ENCODE measurements at places on chromosomes 2 and 18.
A peak's percentile ranks its signal among the peaks of the same experiment; 100 is the strongest.

DNA sequence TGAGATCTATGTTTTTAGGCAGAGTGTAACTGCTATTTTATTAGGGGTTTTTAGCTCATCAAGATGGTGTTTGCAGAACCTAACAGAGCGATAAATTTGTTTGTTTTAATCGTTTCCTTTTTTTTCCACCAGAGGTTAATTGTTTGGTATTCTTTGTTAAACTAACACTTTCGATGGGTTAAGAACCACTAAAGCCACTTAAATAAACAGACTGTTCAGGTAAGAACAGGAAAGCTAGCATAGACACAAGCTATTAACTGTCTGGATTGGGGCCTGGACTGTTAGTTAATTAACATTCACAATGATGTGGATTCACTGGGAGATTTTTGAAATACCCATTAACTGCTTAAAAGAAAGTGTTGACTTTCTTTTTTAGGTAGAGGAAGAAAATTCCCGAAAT lies 209.0 kb upstream of the COPS8 start:
- DNase-seq, result no peak

GRCh38 chr2:171323971-171324528 lies 109.7 kb downstream of the METTL8 start:
- DNase-seq, result peak; percentile 66

DNA sequence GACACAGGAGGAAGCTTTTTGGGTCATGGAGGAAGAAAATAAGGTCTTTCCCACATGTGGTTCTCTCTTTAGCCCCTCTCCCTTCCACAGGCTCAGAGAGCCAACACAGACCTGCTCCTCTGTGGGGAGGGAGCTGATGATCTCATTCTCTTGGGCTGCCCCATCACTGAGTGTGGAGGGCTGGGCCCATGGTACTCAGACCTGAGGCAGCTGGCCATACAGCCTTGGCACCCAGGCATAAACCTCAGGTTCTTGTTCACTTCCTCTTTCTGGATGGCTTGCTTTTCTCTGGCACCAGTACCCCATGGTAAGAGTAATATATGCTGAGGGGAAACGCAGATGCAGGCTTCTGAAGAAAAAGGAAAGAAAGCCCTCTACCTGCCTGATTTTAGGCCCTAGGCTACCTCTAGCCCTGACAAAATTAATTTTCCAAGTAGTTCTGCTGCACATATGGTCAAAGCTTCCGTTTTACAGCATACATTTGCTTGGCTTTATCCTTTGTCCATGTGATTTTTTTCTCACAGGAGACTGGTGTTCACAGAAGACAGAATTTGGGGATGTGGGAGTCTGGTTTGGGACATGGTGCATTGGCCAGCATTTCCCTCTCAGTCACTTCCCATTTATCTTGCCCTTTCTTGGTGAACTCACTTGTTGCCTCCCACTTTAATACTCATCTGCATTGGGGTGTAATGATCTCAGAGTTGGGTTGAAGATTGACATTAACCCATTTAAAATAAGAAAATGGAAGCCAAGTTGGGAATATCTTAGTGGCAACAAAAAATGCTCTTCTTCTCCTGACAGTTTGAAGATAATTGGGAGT lies 11.1 kb downstream of the DHRS9 start:
- DNase-seq, result peak; percentile 51

- no peak for DNase-seq
Observed at GRCh38 chr18:47422524-47422923, 171.1 kb upstream of the SKOR2 start.

DNA sequence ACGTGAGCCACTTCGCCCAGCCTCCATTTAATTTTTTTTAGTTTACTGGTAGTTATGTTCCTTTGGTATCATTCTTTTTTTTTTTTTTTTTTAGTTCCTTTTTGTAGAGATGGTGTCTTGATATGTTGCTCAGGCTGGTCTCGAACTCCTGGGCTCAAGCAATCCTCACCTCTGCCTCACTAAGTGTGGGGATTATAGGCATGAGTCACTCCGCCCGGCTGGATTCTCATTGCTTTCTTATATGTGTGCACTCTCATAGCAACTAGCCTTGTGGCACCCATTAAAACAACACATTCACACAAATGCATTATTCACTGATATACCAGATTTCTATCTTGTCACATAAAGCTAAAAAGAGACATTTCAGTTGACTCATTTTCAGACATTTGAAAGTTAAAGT lies 4.2 kb downstream of the TTC27 start:
- DNase-seq, result no peak

GRCh38 chr2:39741871-39742270 lies 37.2 kb downstream of the THUMPD2 start:
- no peak for DNase-seq
